ENCODE measurements at places on chromosomes 7 and 10. TPM values are rescaled to one million over a fixed set of nuclear protein-coding genes. Genes with fewer than 3 reads are reported as not detected.

The WEE2 gene
- total RNA-seq, result not detected

The MACC1 gene
- 0.39 TPM for total RNA-seq

DNA sequence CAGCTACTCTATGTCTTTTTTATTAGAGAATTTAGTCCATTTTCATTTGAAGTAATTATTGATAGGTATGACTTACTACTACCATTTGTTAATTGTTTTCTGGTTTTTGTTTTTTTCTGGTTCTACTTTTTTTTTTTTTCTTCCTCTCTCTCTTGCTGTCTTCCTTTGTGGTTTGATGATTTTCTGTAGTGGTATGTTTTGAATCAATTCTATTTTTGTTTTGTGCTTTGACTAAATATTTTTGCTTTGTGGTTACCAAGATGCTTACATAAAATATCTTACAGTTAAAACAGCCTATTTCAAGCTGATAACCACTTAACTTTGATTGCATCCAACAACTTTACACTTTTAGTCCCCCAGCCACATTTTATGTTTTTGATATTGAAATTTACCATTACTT, 3.3 kb upstream of the OR2F2 start:
- DNase-seq, result no peak

GRCh38 chr10:75492173-75492925, 60.9 kb downstream of the LRMDA start:
- no peak for DNase-seq

DNA sequence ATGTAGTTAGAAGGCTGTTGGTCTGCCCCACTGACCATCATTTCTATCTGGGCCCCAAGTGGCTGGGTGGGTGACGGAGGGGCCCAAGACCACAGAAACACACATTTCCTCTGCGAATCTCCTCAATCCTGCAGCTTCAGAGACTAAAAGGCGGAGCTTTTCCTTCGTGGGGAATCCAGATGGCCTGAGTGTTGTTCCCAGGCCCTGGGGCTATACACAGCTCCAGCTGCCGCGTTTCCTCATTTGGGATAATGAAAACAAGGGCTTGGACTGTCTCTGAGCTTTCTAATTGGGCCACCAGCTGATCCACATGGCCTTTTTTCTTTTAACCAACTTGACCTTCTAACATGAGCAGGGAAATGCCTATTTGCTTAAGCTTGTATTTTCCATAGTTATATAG, 339.9 kb downstream of the CXCL12 start:
- no peak for DNase-seq

DNA sequence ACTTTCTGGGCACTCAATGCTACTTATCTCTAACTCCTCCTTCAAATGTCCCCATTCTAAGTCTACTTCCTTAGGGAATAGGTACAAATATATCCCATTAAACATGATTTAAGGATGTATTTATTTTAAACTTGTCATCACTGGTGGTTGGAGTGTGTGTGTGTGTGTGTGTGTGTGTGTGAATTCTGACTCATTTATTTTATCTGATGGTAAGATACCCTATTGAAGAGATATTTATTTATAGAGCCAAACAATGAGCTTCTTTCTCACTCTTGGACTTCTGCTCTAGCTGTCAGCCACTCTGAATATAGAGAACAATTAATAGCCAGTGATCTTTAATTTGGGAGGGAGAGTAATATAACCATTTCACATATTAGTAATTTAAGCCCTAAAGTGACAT, 17.8 kb upstream of the MAGI2 start:
- no peak for DNase-seq

- no peak for DNase-seq
Measured at GRCh38 chr10:47028466-47028865, 117.2 kb downstream of the PTPN20 start.

- DNase-seq, result no peak
Measured at GRCh38 chr10:314871-315270, 179.6 kb downstream of the ZMYND11 start.

DNA sequence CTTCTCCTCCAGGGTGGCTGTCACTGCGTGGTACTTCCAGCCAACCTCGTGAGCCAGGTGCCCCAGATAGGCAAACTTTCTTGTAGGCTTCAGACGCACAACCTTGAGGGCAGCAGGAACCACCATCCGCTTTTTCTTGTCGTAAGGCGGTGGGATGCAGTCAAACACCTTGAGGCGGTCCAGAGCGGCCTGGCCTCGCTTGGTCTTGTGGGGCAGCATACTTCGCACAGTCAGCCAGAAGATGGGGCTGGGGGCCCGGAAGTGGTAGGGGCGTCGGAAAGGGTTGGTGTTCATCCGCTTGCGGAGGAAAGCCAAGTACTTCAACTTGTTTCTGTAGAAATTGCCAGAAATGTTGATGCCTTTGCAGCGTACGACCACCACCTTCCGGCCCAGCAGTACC, 17.4 kb downstream of the SHOC2 start:
- no peak for DNase-seq

DNA sequence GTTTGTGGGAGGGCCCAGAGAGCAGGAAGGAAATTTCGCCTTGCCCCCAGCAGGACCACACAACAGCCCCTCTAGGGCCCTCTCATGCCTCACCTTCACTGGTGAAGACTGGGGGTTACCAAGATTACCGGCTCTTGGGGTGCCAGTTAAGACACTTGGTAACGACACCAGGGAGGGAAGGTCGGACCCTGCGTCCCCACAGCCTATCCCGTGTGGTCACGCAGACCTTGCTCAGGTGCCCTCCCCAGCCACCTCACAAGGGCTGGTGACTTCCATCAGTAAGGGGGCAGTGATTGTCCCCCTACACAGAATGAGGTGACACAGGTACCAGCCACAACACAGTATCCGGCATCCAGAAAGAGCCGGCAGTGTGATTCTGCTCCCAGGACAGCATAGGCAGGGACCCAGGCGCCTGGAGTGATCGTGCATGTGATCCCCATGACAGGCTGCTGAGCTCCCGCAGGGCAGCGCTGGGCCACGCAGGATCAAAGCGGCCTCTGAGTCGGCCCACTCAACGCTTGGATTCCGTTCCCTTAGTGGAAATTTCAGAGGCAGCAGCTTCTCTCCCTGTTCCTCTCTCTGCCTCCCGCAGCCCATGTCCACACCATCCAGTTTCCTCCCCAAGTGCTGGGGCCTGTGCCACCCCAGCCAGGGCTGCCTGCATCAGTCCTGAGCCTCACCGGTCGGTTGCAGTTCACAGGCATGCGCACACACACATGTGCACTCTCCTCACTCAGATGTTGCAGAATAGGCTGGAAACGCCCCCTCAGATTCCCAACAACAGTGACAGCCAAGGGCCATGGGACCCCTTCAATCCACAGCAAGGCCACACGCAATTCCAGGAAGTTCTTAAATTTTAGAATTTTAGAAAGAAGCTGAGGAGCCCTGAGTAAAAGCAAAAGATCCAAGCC, 35.8 kb downstream of the CAMK2B start:
- no peak for DNase-seq

DNA sequence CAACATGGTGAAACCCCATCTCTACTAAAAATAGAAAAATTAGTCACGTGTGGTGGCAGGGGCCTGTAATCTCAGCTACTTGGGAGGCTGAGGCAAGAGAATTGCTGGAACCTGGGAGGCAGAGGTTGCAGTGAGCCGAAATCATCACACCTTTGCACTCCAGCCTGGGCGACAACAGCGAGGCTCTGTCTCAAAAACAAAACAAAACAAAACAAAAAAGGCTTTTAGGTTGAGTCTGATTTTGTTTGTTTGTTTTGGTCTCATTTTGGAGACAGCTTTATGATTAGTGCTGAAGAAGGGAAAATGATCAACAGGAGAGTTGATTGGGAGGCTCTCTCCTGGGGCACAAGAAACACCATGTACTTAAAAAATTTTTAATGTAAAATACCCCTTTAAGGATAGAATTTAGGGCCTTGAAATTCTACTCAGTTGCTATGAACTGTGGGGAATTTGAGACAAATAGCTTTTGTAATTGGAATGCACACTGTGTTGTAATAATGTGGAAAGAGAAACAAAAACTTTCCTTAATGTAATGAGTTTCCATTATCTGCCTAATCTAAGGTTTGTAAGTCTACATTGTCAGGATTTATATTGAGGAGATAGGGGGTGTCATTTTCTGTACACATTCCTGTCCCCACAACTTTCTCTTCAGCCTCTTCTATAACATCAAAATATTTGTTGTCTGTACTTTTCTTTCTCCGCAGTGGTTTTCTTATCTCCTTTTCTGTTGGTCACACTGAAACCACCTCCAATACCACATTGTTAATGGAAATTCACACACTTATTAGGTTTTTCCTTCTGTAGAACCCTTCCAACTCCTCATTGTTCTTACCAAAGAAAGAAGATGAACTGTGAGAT, 41.3 kb downstream of the ARID5B start:
- no peak for DNase-seq

- no peak for DNase-seq
Measured at GRCh38 chr7:108193594-108194498, 63.7 kb upstream of the LAMB4 start.

DNA sequence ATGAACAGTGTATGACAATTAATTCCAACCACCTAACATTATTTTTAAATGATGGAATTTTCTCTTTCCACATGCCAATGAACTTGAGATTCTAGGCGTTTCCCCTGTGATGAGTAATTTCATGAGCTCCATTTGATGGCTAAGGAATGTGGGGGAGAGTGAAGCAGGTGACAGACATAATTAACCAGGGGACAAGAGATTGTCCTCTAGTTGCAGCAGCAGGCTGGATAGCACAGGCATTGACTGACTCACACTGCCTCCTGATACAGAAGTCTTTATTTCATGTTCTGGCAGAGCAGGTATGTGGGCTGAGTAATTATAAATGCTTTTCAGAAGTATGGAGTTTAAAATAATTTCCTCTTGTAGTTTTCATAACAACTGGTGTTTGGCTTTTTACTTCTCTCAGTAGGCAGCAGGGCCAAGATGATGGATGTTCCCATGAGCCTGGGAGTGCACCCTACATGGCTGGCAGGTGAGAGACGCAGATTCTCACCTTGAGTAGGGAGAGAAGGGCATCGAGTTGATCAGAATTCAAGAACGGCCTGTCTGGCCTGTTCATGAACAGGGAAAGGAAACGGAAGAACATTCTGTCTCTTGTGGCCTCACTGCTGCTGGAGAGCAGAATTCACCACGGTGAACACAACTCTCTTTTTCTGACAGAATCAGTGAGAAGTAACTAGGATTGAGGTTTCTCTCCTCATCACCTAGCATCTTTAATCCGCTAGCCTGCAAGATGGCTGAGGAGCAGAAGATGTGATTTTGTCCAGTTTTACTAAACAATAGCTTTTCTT, 118.8 kb downstream of the AOAH start:
- no peak for DNase-seq

Measured in T-cell (primary cell).